ENCODE measurements at places on chromosomes 13 and 19.

DNA sequence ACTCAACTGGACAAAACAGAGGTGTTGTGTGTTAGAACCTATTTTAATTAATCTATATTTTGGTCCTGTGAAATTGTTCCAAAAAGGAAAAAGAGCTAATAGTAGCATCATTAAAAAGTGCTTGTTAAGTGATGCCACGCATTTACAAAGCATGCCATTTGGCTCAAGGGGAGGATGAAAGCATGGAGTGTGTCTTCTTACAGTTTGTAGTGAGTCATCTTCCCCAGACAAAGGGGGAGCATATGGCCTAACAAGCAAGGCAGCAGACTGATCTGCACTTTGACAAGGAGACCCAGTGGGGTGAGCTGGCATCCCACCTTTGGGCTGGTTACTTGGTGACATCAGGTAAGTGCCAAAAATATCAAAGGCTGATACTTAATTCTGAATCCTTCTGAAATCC lies 297.0 kb downstream of the FGF9 start:
- no peak for DNase-seq

DNA sequence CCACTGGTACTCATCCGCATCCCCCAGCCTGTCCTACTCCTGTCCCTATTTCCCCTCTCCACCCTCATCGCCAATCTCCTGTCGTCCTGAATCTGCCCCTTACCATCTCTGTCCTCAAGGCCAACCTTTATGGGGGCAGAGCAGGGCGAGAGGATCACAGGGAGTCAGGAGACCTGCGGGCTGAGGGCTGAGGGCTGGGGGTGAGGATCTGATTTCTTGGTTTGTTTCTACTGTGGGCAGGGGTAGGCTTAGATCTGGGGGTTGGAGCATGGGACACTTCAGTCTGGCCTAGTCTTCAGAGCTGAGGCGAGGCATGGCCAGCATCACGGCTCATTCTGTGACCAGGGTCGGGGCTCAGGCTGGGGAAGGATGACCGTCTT lies 16.5 kb upstream of the ERCC1 start:
- DNase-seq: no peak

- peak; percentile 39 for DNase-seq
These were observed 8.7 kb upstream of the KLF2 start for GRCh38 chr19:16315825-16316505.

DNA sequence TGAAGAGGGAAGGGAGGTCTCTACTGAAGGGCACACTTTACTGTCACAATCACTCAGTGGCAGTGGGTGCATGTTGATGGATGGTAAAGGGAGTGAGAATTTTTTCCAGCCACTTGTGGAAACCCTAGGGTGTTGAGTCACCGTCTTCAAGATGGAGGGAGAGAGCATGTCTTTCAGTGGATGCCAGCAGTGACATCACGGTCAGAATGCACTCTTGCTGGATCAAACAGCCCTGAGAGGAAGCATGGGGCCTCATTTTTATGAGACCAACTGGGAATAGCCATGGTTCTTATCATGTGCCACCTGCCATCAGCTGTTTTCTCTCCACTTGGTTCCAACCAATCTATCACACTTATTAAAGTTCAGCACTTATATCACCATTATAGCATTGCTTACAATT lies 182.5 kb downstream of the KCNRG start:
- no peak for DNase-seq

- no peak for DNase-seq
These were observed 60.5 kb upstream of the FAM216B start for GRCh38 chr13:42720858-42721219.

GRCh38 chr13:107573184-107573583 lies 642.2 kb downstream of the LIG4 start:
- DNase-seq: no peak

DNA sequence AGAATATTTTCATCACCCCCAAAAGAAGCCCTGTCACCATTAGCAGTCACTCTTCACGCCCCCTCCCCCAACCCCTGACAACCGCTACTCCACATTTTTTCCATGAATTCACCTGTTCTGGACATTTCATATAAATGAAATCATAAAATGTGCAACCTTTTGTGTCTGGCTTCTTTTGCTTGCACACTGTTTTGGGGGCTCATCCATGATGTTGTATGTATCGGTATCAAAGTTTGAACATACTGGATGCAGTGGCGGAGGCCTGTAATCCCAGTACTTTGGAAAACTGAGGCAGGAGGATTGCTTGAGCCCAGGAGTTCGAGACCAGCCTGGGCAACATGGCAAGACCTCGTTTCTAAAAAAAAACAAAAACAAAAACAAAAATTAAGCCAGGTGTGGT lies 7.2 kb downstream of the GADD45B start:
- DNase-seq: no peak

GRCh38 chr13:111621164-111621563 lies 300.7 kb downstream of the TEX29 start:
- no peak for DNase-seq

DNA sequence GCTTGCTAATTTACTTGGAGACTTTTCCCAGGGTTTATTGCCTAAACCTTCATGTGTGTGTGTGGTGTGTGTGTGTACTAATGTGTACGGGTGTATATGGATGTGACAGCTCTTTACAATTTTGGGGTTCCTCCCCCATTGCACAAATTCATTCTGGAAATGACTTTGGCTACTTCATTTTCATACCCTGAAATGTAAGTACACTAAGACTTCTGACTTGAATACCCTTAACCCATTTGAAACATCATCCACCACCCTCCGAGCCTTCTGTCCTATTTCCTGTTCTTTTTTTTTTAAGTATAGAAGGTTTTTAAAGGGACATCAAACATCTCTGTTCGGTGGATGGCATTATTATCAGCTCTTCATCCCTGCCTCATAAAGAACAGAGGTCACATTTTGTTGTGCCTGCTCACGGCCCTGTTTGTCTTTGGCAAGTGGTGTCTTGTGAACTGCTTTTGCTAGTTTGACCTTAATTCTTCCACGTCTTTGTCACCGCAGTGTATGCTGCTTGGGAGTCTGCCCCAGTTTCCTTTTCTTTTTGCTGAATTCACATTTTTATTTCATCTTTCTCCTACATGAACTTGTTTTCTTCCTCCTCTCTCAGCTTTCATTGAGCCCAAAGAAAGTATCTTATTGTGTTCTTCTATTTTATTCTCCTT lies 228.3 kb downstream of the FOXO1 start:
- DNase-seq: no peak

DNA sequence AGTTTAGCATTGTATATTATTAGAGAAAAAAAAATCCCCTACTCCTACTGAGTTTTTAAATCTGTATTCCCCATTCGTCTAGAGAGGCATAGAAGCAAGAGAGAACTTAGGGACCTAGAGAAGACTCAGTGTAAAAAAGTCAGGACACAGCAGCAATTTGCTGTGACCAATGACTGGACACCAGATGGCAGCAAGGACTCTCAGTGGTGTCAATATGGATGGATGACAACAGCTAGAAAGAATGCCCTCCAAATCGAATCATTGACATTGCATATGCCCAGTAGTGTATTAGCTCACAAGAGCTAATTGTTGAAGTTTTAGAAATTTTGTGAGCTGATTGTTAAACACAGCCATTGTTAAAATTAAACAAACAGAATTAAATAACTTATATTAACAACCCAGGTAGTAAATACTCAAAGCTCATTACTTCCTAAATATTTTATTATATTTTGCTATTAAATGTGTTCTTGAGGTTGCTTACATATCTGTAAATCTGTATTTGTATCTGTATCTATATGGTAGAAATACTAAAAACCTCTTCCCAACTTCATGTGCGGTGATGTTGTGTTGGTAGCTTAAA lies 43.9 kb downstream of the SIAH3 start:
- DNase-seq: peak; percentile 16

DNA sequence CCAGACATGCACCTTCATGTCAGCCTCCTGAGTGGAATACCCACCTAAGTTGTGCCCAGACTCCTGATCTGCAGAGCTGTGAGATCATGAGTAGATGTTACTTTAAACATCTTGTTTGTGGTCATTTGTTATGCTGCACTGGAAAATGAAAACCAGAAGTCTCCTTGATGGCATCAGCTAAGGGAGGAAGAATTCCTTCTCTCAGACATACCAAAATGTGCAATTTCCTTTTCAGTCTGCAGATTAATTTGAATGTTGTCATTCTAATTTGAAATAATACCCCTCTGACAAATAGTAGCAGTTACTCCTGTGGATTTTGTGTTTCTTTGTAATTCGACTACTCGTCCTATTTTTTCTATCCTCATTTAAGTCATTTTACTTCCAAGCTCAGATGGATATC lies 59.3 kb downstream of the ITGBL1 start:
- no peak for DNase-seq

- no peak for DNase-seq
These were observed 820.5 kb downstream of the DACH1 start for GRCh38 chr13:71046360-71047079.

DNA sequence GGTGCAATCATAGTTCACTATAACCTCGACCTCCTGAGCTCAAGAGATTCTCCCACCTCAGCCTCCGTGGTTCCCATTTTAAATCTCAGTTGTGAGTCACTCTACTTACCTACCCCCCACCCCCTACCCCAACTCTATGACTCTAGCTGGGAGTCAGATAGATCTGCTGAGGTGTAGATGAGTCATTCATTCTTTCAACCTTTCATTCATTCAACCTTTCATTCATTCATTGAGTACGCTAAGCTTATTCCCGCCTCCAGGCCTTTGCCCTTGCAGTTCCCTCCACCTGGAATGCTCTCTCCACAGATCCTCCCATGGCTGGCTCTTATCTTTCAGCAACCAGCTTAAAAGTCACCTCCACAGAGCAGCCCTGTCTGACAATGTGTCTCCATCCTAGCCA lies 1.1 kb upstream of the MAST1 start:
- no peak for DNase-seq

DNA sequence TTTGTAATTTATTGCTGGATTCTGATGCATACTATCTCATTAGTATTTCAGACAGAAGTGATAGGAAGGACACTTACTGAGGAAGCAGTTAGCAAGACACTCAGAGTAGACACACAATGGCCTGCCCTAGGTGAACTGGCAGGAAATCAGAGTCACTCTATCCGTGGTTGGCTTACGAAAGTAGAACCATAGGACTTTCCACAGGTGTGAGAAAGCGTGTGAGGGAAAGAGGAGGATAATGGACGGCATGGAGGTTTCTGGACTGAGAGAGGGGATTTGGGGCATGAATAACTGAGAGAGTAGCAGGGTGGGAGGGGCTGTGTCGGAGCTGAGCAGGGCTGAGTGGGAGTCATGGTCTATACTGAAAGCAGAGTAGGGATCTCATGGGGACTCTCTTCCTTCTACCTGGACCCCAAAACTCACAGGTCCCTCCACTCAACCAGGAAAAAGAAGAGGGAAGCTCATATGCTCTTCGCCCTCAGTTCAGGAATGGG lies 18.7 kb upstream of the EID2 start:
- DNase-seq: no peak

GRCh38 chr19:10603084-10603872 lies 16.2 kb upstream of the AP1M2 start:
- peak; percentile 90 for DNase-seq

- no peak for DNase-seq
These were observed 383.6 kb downstream of the SLITRK1 start for GRCh38 chr13:83498481-83499190.

DNA sequence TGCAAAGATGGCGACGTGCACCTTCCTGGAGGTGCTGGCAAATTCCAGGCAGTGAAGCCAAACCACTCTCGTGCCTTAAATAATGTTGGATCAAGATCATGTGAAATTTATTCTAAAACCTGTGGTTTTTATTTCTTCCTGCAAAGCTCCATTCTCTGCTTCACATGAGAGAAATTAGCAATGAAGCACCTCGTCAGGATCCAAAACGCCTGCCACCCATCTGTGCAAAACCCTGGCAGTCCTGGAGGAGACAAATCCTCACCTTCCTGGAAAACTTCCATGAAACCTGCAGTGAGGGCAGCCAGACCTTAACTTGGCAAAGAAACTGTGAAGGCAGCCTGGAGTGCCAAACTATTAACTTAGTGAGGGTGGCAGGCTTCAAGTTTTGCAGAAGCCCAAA lies 47.6 kb downstream of the CHST8 start:
- DNase-seq: no peak

GRCh38 chr19:8575467-8575997 lies 1.7 kb downstream of the MYO1F start:
- DNase-seq: peak; percentile 67

DNA sequence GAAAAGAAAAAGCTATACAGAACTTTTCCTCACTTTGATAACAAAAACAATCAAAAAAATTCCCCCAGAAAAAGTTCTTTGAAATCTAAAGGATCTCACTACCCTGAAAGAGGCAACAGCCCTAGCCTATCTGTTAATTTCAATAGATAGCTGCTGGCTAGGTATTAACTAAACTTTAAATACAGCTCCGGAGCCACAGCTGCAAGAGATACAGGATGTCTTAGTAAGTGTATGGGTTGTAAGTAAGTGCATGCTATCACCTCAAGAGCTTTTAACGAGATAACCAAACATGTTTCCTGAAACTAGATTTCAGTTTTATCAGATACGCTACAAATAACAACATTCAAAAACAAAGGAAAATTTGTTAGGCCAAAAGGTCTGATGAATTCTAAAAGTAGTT lies 148.4 kb downstream of the KLF12 start:
- peak; percentile 8 for DNase-seq

- DNase-seq: no peak
These were observed 62.4 kb downstream of the GPC6 start for GRCh38 chr13:93289053-93289452.

DNA sequence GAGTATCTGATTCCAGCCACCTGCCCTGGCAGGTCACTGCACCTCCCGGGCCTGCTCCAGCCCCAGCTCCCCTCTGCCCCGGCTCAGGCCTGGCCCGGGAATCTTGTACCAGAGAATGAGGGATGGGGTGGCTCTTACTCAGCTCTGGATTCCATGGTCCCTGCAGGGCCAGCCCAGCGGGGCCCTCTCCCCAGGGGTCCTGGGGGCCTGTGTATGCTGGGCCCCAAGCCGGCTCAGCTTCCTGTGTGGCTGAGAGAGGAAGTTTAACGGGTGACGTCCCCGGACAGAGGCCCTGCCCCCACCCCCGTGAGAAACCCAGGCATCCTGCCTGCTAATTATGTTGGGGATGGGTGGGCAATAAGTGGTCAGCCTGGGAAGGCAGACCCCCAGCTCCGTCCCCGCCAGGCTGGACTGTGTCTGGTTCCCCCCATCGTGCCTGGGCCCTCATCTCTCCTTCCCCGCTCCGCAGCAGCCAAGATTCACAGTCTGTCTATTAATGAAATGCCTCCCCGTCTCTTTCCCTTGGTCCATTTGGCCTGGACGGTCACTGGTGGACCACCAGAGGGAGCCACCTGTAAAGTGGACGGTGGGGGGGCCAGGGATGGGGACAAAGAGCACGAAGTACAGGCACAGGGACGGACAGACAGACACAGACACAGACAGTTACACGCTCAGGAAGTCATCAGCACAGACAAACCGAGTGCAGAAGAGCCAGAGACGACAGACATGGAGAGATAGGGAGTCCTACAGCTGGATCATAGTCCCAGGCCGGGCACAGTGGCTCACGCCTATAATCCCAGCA lies at the start of gene DENND1C:
Gene DENND1C (minus strand): TSS at position 247 of the 802 bp plus-strand sequence. CDS start 92 bp downstream, at position 155.
- peak; percentile 81 for DNase-seq

- no peak for DNase-seq
These were observed 39.3 kb downstream of the C13orf46 start for GRCh38 chr13:113934576-113934975.

DNA sequence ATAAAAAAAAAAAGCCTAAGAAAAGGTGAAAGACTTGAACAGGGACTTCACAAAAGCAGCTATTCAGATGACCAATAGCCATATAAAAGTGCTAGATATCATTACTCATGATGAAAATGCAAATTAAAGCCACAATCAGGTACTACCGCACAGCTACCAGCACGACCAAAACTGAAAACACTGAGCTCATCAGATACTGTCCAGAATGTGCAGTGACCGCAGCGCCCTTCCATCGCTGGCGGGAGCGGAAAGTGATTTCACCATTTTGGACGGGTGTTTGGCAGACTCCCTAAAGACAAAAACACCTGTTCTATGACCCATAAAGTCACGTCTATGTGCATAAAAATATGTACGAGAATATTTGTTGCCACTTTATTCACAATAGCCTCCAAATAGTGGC lies 60.7 kb downstream of the SLC6A16 start:
- DNase-seq: no peak
